ENCODE measurements at places on chromosomes 13 and 19. TPM values are rescaled to one million over a fixed set of nuclear protein-coding genes. Genes with fewer than 3 reads are reported as not detected.
A peak's percentile ranks its signal among the peaks of the same experiment; 100 is the strongest.

DNA sequence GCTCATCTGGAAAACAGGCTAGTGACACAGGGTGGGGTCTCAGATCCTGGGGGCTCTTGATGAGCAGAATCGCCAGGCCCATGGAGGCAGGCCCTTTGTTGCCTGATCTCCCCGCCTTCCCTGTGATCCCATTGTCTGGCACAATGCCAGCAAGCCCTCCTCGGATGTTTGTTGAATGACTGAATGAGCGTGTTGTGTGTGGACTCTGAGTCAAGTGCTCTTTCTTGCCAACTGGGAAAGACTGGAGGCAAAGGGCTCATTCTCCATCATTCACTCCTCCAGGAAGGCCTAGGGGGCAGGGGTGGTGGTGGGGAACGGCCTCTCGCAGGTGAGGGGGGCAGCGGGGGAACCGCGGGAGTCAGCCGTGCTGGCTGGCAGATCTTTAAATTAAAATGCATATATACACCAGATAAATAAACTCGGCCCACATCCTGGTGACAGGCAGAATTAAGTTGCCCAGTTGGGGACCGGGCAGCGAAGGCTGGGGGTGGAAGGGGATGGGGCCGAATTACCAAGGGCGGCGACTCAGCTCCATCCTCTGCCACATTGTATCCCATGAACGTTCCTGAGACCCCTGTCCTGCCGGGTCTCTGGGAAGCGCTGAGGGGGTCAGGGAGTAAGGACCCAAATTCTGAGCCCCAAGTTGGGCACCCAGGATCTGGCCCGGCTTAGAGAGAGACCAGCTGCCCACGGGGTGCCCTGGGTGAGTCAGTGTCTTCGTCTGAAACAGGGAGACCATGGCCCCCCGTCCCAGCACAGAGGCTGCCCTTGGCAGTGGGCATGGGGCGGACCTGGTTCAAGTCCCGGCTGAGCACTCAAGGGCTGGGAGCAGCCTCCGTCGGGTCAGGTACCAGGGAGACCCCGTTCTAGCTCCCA lies 24.5 kb downstream of the EFNA2 start:
- peaks cover 9% of the 10 kb centered on the region for H3K4me1 ChIP-seq
- H3K4me3 ChIP-seq = no peak overlapping the region
- H3K36me3 ChIP-seq = no peaks in the 10 kb centered on the region

FOXO1 gene
- 10.5 TPM for total RNA-seq

GRCh38 chr13:28185256-28185655 lies 46.9 kb downstream of the PAN3 start:
- H3K4me3 ChIP-seq = no peak overlapping the region
- H3K27me3 ChIP-seq = no peaks in the 10 kb centered on the region
- peaks cover 19% of the 10 kb centered on the region for H3K4me1 ChIP-seq
- H3K36me3 ChIP-seq = peaks cover 6% of the 10 kb centered on the region
- H3K27ac ChIP-seq = no peak overlapping the region
- DNase-seq = no peak

APOC4 gene
- total RNA-seq = not detected

- no peaks in the 10 kb centered on the region for H3K27me3 ChIP-seq
- no peak overlapping the region for H3K27ac ChIP-seq
Observed at GRCh38 chr19:16303755-16304154, 20.9 kb upstream of the KLF2 start.

- H3K36me3 ChIP-seq = peaks cover 31% of the 10 kb centered on the region
- H3K4me3 ChIP-seq = no peak overlapping the region
- no peak overlapping the region for H3K27ac ChIP-seq
- no peaks in the 10 kb centered on the region for H3K27me3 ChIP-seq
- DNase-seq = no peak
- no peaks in the 10 kb centered on the region for H3K4me1 ChIP-seq
Observed at GRCh38 chr13:99246100-99246499, 12.1 kb downstream of the GPR18 start.

DNA sequence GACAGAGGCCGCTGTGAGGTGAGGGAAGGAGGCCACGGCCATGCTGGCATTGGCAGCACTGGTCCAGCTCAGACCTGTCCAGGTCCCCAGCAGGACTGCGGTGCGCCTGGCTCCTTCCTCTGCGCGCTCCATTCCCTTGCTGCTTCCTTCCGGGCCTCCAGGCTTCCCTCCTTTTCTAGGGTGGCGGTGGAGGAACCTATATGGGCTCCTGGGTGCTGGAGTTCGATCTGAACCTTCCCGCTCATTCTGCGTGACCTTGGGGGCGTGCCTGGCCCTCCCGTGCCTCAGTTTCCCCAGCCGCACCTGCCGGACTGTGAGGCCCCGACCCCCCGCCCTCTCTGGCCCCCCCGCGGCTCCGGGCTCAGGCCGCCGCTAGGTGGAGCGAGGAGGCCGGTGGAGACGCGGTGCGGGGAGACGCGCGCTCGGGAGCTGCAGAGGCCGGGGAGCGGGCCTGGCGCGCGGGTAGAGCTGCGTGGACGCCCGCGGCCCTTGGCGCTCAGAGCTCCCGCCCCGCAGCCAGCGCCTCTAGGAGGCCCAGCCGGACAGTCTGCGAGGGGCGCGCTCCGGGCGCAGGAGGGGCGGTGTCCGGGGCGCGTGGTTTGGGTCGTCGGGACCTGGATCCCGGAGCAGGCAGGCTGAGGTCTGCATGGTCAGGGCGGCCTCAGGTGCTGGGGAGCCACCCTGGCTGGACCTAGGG lies 29.9 kb downstream of the EFNA2 start:
- no peak for DNase-seq
- H3K27ac ChIP-seq = no peak overlapping the region
- peaks cover 13% of the 10 kb centered on the region for H3K4me1 ChIP-seq
- H3K4me3 ChIP-seq = no peak overlapping the region

PVR gene
- total RNA-seq = 52.1 TPM

GRCh38 chr19:2627319-2627829 lies 75.1 kb downstream of the GNG7 start:
- peak overlapping the region; percentile 50 for H3K27ac ChIP-seq

- H3K27me3 ChIP-seq = no peaks in the 10 kb centered on the region
- no peaks in the 10 kb centered on the region for H3K4me1 ChIP-seq
- no peak overlapping the region for H3K4me3 ChIP-seq
- H3K36me3 ChIP-seq = no peaks in the 10 kb centered on the region
- DNase-seq = no peak
Observed at GRCh38 chr19:11574689-11575088, 2.8 kb downstream of the ACP5 start.

GRCh38 chr13:111115965-111116521 lies 933 bp downstream of the ARHGEF7 start:
- no peak overlapping the region for H3K4me3 ChIP-seq
- no peak for DNase-seq
- H3K4me1 ChIP-seq = no peaks in the 10 kb centered on the region
- H3K27me3 ChIP-seq = peaks cover 83% of the 10 kb centered on the region

ZFP82 gene
- 1.8 TPM for total RNA-seq

DNA sequence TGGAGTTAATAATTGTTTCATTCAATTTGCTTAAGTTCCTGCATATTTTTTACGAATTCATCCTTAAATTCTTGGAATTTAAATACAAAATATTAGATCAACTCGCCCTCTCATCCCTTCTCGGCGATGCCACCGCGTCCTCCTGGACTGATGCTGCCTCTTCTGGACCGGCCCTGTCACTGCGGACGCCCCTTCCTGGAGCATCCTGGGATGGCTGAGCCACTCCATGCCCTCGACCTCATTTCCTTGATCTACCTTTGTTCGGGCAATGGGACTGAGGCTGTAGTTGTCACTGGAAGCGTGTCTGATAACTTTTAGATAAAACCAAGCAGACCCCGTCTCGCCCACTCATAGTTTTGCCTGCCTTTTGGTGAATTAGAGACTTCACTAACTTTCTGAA lies 283.7 kb downstream of the TEX29 start:
- no peaks in the 10 kb centered on the region for H3K4me1 ChIP-seq
- H3K4me3 ChIP-seq = no peak overlapping the region

MYBPC2 gene
- total RNA-seq = not detected

DNA sequence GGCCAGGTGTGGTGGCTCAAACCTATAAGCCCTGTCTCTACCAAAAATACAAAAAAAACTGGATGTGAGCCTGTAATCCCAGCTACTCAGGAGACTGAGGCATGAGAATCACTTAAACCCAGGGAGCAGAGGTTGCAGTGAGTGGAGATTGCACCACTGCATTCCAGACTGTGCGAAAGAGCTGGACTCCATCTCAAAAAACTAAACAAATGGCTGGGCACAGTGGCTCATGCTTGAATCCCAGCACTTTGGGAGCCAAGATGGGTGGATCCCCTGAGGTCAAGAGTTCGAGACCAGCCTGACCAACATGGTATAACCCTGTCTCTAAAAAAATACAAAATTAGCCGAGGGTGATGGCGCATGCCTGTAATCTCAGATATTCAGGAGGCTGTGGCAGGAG lies 34.9 kb upstream of the ZNF83 start:
- H3K4me3 ChIP-seq = no peak overlapping the region
- no peaks in the 10 kb centered on the region for H3K27me3 ChIP-seq
- DNase-seq = no peak
- H3K4me1 ChIP-seq = no peaks in the 10 kb centered on the region
- no peak overlapping the region for H3K27ac ChIP-seq

DNA sequence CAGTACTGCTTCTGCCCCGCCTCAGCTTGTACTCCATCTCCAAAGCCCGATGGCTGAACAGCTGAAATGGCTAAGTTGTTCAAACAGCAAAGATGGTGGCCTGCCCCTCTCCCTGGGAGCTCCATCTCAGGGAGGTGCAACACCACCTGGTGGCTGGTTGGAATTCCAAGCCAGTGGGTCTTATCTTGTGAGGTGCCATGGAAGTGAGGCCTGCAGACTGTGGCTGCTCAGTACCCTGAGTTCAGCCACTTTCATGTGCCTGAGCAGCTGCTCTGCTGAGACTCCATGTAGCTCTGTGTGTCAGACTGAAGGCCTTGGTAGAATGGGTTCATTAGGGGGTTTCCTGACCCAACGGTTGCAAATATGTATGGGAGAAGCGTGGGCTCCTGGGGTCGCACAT lies 67.3 kb upstream of the SPRY2 start:
- no peaks in the 10 kb centered on the region for H3K4me1 ChIP-seq
- H3K27me3 ChIP-seq = no peaks in the 10 kb centered on the region
- H3K27ac ChIP-seq = no peak overlapping the region
- H3K36me3 ChIP-seq = no peaks in the 10 kb centered on the region
- DNase-seq = no peak
- no peak overlapping the region for H3K4me3 ChIP-seq

DNA sequence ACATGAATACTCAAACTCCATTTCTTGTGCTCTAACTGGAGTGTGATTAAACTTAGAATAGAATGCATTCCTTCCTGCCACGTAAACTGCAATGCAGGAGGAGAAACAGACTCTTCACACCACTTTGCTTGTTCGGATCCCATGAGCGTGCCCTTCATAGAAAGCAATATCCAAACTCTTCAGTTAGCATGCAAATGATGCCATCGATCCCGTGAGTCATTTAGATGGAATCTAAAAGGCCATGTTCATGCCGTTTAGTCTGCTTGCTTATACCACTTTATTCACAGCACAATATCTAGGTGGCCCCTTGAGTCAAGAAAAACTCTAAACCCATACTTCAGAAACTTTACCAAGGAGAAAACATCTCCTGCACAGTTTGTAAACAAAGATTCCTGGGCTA lies 225.8 kb downstream of the OXGR1 start:
- H3K27ac ChIP-seq = no peak overlapping the region
- DNase-seq = no peak
- H3K4me3 ChIP-seq = no peak overlapping the region
- no peaks in the 10 kb centered on the region for H3K36me3 ChIP-seq
- H3K27me3 ChIP-seq = no peaks in the 10 kb centered on the region
- no peaks in the 10 kb centered on the region for H3K4me1 ChIP-seq

- H3K27me3 ChIP-seq = no peaks in the 10 kb centered on the region
- no peaks in the 10 kb centered on the region for H3K4me1 ChIP-seq
- H3K27ac ChIP-seq = no peak overlapping the region
- DNase-seq = no peak
Observed at GRCh38 chr13:68168448-68168847, 938.3 kb upstream of the PCDH9 start.

ZNF221 gene
- 1.9 TPM for total RNA-seq

OR7D4 gene
- not detected for total RNA-seq

PSPN gene
- 1.3 TPM for total RNA-seq

GRCh38 chr19:6866741-6867151 lies 20.6 kb upstream of the ADGRE1 start:
- H3K4me3 ChIP-seq = no peak overlapping the region
- H3K4me1 ChIP-seq = peaks cover 9% of the 10 kb centered on the region
- H3K27me3 ChIP-seq = peaks cover 5% of the 10 kb centered on the region
- no peak for DNase-seq
- no peaks in the 10 kb centered on the region for H3K36me3 ChIP-seq

DNA sequence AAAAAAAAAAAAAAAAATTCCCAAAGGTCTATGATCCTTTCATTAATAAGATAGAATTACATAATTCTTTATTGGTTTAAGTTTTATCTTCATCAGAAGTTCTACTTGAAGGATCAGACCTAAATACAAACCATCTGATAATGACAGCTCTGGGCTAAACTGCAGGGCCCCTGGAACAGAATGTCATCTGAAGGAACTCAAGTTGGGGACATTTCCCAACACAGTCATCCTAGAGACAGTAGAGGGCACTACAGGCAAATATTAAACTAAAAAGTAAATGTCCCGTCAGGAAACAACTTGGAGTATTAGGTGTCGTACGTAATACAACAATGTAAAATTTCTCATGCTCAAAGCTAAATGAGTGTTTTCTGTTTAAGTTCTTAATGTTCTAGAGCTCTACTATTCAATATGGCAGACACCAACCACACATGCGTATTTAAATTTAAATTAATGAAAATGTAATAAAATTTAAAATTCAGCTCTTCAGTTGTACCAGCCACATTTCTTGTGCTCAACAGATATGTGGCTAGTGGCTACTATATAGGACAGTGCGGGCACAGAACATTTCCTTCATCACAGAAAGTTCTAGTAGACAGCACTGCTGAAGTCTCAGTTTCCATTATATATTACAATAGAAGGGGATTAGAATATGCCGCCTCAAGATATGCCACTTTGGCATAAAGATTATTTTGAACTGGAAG lies 21.8 kb upstream of the NAXD start:
- peak; percentile 59 for DNase-seq
- no peak overlapping the region for H3K4me3 ChIP-seq
- no peaks in the 10 kb centered on the region for H3K36me3 ChIP-seq
- H3K4me1 ChIP-seq = peaks cover 33% of the 10 kb centered on the region
- H3K27me3 ChIP-seq = no peaks in the 10 kb centered on the region
- H3K27ac ChIP-seq = no peak overlapping the region

PABPC3 gene
- total RNA-seq = 0.39 TPM

MEF2B gene
- total RNA-seq = 1.8 TPM

PRRG2 gene
- 16.2 TPM for total RNA-seq

DNA sequence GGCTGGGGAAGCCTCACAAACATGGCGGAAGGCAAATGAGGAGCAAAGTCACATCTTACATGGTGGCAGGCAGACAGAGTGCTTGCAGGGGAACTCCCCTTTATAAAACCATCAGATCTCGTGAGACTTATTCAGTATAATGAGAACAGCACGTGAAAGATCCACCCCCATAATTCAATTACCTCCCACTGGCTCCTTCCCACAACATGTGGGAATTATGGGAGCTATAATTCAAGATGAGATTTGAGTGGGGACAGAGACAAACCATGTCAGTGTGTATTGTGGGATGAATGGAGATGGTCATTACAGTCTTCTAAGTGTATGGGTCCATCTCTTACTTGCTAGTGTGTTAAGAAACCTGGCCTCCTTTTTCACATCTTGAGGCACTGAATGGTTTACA lies 4.4 kb downstream of the BCKDHA start:
- no peaks in the 10 kb centered on the region for H3K36me3 ChIP-seq
- no peak for DNase-seq
- peaks cover 10% of the 10 kb centered on the region for H3K4me1 ChIP-seq
- no peak overlapping the region for H3K27ac ChIP-seq

GRCh38 chr19:33806434-33806881 lies 9.8 kb downstream of the KCTD15 start:
- DNase-seq = no peak
- 0 out of 2 replicates have a peak, but pooled peaks cover 5% of the 10 kb centered on the region for H3K36me3 ChIP-seq
